ENCODE measurements at places on chromosomes 1 and 21.

DNA sequence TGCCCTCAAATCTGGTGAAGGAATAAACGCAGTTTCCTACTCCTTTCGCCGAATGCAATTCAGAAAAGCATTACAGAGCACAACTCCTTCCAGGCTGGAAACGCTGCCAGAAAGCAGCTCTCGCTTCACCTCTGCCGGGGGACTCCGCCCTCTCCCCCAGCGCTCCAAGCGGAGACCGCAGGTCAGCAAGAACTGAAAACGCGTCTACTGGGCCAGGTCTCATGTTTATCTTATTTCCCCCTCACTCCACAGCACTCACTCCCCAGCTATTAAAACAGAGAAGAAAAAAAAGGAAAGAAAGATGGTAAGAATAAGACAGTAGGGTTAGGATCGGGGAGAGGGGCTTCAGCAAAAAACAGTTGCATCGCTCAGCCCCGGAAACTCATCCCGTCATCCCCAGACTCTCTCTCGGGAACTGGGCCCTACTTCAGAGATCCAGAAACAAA lies 833 bp upstream of the RCOR3 start:
- DNase-seq, result peak; percentile 79

- DNase-seq, result peak; percentile 85
Measured at GRCh38 chr1:221829327-221830015, 87.6 kb upstream of the DUSP10 start.

- no peak for DNase-seq
Measured at GRCh38 chr1:32894019-32894600, 7.1 kb downstream of the TMEM54 start.

DNA sequence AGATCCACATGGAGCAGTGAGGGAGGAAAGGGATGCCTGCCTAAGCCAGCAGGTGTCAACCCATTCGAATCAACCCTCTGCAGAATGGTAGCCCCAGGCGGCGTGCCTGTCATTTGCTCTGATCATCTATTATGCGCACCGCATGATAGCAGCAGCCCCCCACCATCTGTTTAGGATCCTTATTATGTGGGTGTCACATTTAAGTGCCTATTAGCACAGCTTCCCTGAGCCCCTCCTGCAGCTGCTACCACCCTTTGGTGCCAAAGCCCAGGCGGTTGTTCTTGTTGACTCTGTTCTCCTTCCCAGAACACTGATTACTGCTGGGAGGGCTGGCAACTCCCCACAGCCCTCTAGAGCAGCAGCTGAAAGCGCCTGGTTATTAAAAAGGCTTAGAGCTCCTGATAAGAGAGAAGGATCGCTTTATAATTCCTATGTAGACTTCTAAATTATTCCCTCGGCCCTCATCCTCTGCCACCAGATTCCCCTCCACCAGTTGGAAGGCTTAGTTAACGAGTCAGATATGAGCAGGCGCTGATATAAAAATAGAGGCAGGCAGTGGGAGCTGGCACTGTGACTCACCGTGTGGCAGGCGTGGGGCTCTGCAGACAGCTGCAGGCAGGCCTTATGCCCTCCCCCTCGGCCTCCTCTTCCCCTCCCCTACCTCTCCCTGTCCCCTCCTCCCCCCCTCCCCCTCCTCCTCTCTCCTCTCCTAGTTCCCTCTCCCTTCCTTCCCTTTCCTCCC lies 23.0 kb downstream of the ACTA1 start:
- peak; percentile 47 for DNase-seq

DNA sequence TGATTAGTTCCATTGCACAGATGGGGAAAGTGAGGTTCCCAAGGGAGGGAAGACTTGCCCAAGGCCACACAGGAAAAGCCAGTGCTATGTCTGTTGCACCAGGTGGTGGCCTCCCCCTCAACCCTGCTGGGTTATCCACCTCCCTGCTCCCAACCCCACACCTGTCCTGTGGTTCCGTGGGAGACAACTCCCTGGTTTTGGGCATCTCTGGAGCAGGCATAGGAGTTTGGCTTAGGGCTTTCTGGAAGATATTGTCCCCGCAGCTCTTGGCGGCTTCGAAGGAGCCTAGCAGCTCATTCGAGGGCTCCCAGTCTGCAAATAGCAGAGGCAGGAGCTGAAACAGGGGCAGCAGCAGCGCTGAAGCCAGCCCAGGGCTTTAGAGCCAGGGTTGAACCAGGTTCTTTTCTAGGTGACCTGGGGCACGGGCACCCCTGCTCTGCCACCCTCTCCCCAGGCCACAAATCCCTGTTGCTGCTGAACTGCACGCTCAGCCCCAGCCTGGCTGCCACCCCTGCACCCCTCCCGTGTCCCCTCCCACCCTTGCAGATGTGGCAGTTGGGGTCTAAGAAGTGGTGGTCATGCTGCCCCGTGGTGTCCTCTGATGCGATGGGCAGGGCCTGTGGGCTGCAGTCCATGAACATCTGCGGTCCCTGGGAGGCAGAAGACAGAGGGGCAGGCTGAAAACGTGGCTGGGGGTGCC lies 22.1 kb downstream of the SPOCD1 start:
- DNase-seq, result no peak

DNA sequence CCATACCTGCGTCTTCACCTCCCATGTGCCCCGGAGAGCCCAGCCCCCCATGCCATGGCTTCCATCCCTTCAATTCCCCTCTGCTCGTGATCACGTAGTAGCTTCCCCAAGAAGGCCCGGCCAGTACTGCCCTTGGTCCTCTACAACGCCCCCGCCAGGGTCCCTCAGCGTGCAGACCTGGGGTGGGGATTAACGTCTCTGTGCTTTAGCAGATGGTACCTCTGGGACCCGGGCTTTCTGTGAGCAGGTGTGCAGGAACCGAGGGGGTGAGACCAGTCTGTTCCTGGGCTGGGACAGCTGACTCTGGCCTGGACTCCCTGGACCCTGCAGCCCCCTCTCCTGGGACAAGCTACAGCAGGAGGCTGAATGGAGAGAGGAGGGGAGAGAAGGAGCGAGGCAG lies 1.2 kb downstream of the PLCH2 start:
- no peak for DNase-seq

DNA sequence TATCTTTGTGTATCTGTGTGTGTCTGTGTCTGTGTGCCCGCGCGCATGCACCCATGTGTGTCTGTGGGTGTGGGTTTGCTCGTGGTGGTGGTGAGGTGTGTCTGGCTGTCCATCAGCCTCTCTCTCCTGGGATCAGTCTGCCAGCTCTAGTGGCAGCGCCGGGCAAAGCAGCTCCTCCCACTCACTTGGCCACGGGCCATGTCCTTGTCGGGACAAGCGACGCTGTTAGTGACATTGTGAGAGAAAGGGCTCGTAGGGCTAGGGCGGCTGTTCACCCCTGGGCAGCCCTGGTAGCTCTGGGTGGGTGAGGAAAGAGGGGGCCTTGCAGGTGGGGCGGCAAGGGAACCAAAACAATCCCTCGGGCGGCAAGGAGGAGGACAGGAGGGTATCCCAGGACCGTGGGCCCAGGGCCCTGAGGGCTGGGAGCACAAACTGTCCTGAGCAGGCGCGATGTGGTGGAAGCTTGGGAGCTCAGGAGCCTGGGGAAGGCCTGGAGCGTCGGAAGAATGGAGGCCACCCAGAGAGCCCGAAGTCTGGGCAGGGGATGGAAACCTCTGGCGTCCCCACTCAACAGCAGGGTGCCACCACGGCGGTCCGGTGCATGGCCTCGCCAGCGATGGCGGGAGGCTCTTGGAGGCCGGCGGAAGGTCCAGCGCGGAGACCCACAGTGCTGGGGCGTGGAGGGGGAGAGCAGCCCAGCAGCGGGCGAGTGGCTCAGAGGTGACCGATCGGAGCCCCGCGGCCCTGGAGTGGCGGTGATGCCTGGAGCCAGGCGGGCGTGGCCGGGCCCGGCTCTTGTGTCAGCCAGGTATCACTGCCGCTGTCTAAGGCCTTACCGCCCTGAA lies 140.5 kb downstream of the LIPI start:
- DNase-seq, result no peak
